ENCODE measurements at places on chromosomes 3 and 15. TPM values are rescaled to one million over a fixed set of nuclear protein-coding genes. Genes with fewer than 3 reads are reported as not detected.

The RHCG gene
- total RNA-seq, result not detected

The BCL6 gene
- 6.4 TPM for total RNA-seq

The WDR72 gene
- 1.7 TPM for total RNA-seq

The MUSTN1 gene
- total RNA-seq, result 4.1 TPM

The PLA2G4B gene
- 5.7 TPM for total RNA-seq

The ZNF654 gene
- total RNA-seq, result 8.6 TPM

The CIDEC gene
- not detected for total RNA-seq

The ANKRD63 gene
- total RNA-seq, result not detected

The PTX3 gene
- 41.1 TPM for total RNA-seq
